Glutamatergic neuron (in vitro differentiated cells): ENCODE measurements at places on chromosomes 1 and 21. TPM values are rescaled to one million over a fixed set of nuclear protein-coding genes. Genes with fewer than 3 reads are reported as not detected.

DNA sequence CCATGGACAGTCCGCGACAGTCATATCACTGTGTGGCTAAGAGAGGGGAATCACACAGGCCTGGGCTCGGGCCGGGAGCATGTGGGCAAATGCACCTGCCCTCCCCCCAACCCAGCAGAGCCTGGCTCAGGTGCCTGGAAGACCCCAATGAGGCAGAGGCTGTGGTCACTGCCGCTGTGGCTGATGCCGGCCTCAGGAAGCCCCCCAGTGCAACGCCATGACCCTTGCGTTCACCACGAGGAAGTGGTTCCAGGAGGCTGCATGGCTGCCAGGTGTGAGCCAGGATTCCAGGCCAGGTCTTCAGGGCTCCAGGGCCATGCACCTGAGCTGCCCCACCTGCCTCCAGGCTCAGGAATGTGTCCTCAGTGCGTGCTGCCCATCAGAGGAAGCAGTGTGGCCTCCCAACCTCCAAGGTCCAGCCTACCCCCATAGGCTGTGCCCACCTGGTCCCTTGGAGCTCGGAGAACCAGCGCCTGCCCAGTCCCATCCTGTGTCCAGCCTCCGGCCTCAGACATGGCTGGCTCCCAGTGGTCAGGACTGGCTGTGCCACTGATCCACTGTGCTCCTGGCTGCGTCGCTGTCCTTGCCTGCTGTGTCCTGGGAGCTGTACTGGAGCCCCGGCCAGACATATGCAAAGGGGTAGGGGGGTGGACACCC is 8.0 kb downstream of the ARHGEF16 start:
- peaks cover 4% of the 10 kb centered on the region for H3K27me3 ChIP-seq
- no peak overlapping the region for H3K4me3 ChIP-seq
- H3K27ac ChIP-seq, result no peak overlapping the region
- H3K36me3 ChIP-seq, result no peaks in the 10 kb centered on the region
- no peak for DNase-seq
- H3K4me1 ChIP-seq, result peaks cover 19% of the 10 kb centered on the region

Gene DARS2
- total RNA-seq, result 17.0 TPM

Gene TEX38
- total RNA-seq, result not detected

DNA sequence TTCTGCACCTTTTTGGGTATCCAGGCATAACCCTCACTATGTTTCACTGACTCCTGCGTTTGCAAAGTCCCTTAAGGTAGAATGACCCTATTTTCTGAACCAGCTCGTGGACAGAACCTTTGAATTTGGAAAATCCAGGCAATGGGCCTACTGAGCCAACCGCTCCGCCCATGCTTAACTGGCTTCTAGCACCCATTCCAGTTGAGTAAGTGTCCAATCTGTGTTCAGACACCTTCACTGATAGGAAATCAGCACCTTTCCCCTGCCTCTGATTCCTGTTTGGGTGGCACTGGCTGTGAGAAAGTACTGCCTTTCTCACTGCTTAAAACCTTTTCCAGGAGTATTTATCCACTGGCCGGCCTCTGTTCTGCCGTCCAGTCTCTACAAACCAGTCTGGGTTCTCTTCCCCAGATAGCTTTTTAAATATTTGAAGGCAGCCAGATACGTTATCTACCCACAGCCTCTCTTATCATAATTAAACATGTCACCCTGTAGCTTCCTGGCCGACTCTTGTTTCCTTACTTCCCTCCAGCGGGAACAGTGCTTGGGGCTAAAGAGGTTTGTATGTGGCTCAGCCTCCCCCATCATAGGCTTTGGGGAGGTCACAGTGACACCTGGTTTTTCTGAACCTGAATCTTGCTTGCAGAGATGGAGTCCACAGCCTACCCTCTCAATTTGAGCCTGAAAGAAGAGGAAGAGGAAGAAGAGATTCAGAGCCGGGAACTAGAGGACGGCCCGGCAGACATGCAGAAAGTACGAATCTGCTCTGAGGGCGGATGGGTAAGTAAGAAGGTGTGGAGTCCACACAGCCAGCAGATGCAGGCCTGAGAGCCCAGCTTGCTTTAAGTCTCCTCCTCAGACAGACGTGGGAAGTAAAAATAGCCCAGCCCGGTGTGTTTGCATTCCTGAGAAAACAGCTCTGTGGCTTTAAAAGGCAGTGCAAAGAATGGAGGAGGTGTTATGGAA is 1.3 kb downstream of the POGK start:
- peak overlapping the region; percentile 93 for H3K27ac ChIP-seq
- peaks cover 12% of the 10 kb centered on the region for H3K27me3 ChIP-seq
- DNase-seq, result no peak

Gene ALG6
- total RNA-seq, result 8.4 TPM
